Activated CD8-positive, alpha-beta memory T cell treated with anti-CD3 and anti-CD28 coated beads for 24 hours (primary cell): ENCODE measurements at places on chromosomes 5 and 9.

- DNase-seq = no peak
Observed at GRCh38 chr9:107707915-107708441, 218.4 kb upstream of the KLF4 start.

GRCh38 chr5:135878156-135878620 is 17.5 kb downstream of the IL9 start:
- DNase-seq = no peak

DNA sequence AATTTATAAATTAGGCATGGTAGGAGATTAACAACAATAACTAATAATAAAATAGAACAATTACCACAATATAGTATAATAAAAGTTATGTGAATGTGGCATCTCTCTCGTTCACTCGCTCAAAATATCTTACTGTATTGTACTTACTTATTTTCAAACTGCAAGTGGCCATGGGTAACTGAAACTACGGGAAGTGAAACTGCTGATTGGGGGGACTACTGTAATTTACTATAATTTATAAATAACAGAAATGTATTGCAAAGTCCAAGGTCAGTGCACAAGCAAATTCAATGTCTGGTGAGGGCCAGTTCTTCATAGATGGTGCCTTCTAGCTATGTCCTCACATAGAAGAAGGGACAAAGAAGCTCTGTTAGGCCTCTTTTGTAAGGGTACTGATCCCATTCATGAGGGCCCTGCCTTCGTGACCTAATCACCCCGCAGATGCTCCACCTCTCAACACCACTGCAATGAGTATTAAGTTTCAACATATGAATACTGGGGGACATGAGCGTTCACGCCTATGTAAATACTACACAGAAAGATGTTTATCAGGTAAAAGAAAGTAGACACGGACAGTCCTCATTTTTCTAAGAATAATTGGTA is 39.0 kb downstream of the KCNIP1 start:
- no peak for DNase-seq

DNA sequence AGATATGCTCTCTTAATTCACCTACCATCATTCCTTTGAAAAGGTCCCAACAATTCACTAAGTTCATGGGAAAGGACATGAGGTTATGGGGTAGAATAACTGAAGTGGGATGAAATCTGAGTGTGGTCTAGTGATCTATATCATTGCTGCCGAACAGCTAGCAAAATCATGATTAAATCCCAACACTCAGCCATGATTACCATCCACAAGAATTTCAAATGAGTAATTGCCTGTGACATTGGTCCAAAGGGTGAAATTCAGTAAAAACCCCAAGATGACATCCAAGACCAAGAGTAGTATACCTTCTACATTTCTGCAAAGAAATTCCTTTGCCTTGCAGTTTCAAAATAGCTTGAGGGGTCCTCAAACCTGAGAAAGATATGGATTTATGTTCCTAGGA is 225.6 kb downstream of the SPOCK1 start:
- no peak for DNase-seq
